GM12878 (cell line): ENCODE measurements at places on chromosomes 3 and 15. TPM values are rescaled to one million over a fixed set of nuclear protein-coding genes. Genes with fewer than 3 reads are reported as not detected.

Gene KLHL40
- total RNA-seq, result not detected in 2 replicates

Gene SLC2A2
- 0.10 and 0.19 TPM in 2 replicates for total RNA-seq

Gene ZPLD1
- not detected in 2 replicates for total RNA-seq

Gene RAB11A
- total RNA-seq, result 182 and 204 TPM in 2 replicates

Gene THAP10
- 1.5 and 1.9 TPM in 2 replicates for total RNA-seq

Gene SUCNR1
- total RNA-seq, result 0.08 TPM in 1 of 2 replicates, not detected in the other

DNA sequence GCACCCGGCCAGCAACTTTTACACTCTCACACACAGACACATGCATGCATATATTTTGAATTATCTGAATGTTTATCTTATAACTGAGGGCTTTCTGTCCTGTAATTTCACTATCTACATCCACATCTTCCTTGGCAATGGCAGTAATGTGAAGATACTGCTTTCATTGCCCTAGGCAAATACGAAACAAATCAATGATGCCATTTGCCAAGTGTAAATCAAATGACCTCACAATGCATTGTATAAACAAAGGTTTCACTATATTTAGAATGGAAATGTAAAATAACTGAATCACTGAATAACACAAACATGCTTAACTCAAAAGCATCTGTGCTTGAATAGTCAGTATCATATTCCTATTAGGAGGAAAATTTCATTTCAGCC, 455.6 kb downstream of the TBL1XR1 start:
- no peak for DNase-seq

- DNase-seq, result no peak
Observed at GRCh38 chr15:40392986-40393948, 10.7 kb downstream of the KNSTRN start.

- DNase-seq, result no peak
Observed at GRCh38 chr3:64563751-64564150, 124.0 kb downstream of the ADAMTS9 start.

DNA sequence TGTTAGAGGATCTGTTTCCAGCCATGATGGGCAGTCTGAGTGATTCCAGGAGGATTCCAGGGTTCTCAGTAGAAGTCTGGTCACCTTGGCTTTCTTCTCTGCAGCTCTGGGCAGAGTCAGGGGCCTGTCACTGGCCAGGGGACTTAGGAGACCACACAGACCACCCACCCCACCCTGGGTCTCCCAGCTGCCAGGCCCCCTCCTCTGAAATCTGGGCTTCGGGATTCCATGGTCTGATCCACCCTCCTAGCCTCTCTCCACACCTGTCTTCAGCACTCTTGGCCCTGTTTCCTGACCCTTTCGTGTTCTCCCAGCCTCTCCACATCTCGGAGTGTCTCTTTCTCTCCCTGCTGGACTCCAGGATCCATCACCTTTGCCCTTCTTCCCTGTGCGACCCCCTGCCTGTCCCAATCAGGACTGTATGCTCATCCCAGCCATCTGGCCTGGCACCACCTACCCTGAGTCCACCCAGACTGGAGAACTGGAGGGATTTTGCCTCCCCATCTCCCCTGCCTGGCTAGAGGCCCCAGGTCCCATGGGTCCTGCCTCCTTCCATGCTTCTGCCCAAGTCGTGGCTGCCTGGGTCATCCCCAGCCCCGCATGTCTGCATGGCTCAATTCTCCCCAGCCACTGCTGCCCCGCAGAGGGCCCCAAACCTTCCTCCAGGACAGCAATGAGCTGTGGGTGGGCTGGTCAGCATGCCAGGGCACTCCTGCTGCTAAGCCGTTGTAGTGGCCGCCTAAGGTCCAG, 34.3 kb downstream of the GOLGA6L10 start:
- DNase-seq, result no peak

- no peak for DNase-seq
Observed at GRCh38 chr3:104788807-104789206, 577.9 kb upstream of the ALCAM start.

DNA sequence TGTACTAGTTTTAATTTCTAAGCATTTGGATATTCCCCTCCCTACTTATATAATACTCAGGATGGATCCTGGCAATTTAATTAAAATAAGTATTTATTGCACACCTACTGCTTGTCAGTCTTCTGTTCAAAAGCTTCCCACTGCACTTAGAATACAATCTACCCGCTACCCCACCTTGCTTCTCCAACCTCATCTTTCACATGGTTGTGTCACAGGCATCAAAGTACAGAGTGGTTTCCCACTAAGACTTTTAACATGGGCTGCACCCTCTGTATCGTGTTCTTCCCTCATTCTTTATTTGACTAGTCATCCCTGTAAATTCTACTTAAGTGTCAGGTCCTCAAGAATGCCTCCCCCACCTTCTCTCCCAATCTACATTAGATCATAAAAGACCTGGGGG, 35.0 kb downstream of the RIOX2 start:
- no peak for DNase-seq

DNA sequence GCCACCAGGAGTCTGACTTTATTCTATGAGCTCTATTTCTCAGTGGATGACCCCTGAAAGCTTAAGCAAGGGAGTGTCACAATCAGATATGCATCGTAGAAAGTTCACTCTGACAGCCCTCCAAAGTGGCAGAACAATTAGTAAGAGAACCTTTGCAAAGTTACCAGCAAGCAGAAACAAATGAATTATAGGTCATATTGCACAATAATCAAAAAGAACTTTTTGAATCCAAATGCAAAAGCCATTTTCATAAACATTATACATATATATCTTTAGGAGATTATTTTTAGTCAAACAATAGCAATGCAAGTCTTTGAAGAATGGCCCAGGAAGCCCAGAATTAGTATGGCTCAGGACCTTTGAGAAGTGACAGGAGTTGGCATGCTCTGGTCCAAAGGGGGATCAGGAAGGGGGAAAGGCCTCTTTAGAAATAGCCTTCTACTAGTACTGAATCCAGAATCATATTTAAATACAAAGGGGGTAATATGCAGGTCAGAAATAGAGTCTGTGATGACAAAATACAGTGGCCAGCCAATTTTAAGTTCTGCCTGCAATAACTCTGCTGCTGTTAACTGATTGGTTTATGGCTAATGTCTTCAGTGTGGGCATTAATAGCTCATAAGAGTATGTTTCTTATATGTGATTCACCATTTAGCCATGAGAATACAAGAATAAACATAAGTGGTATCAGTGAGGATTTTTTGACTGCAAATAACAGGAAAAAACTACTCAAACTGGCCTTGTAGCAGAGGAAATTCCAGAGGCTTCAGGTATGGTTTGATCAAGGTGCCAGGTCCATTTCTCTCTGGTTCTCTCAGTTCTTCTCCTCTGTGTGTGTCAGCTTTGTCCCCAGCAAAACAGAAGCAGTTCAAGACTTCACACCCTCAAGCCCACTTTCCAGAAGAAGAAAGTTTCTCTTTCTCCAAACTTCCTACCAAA, 17.0 kb upstream of the ITGB5 start:
- no peak for DNase-seq

- no peak for DNase-seq
Observed at GRCh38 chr3:16255726-16256125, 9.0 kb downstream of the DPH3 start.

GRCh38 chr3:58520403-58521335, 16.3 kb downstream of the ACOX2 start:
- no peak for DNase-seq

DNA sequence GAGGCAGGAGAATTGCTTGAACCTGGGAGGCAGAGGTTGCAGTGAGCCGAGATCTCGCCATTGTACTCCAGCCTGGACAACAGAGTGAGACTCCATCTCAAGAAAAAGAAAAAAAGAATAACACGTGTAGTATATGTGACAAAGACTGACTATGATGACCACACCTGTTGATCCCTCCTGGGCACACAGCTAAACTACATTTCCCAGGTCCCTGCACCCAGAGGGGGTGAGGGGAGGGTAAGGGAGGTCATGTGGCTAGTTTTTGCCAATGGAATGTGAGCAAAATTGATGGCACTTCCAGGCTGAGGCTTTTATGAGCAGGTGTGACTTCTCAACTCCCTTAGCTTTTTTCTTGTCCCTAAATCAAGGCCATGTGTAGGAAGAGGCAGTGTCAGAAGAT, 58.2 kb downstream of the KLHL6 start:
- no peak for DNase-seq

DNA sequence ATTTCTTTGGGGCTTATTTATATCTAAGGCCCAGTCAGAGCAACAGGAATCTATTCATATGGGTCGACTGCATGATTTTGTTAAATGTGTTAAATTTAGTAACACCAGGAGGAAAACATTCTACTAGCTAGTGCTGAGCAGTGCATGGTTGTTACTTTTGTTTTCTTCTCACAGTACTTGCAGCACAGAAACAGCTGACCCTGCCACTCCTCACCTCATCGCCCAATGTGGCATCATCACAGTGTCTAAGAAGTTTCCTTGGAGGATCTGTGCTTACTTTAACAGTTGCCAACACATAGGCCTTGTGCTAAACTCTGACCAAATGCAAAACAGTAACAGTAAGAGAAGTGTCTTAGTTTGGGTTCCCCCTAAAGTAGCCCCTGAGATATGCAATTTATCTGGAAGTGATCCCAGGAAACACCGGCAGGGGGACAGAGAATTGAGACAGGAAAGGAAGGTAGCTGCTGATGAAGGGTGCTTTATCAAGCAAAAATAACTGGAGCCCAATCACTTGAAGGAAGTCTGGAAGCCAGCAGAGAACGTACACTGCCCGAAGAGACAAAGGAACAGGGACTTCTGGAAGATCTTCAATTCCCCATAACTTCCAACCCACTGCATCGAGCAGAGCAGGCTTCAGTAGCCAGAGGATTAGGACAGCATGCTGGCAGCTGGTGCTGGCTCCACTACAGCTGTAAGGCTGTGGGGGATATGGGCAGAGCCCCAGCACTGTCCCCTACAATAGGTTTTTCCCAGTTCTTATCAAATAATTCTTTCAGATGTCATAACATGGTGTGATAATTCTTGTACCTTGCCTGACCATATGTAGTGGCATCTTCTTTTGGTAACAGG, 36.0 kb upstream of the ULK4 start:
- no peak for DNase-seq

GRCh38 chr3:177287231-177287630, 89.9 kb upstream of the TBL1XR1 start:
- DNase-seq, result no peak

DNA sequence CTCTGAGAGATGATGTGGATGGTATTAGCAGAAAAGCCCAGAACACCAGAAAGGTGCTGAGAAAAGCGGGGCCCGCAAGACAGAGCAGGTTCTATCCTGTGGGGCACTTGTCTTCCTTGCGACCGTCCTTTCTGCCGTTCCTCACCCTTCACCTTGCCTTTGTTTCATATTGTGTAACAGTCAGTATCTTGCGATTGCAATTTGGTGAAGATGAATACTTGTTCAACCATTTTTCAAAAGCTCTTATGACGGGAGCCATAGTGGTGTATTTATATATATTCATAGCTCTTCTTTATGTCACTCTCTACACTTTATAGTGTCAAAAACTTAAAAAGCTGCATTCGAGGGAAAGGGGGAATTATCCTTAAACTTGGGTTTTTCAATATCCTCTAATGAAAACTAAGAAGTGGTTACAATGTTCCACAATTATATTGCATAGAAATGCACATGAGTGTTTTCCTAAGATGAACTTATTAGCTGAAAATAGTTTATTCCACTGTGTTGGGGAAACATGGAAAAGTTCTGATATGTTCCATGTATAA, 797 bp downstream of the MAP3K13 start:
- DNase-seq, result no peak

GRCh38 chr3:192174283-192174682, 553.1 kb downstream of the FGF12 start:
- DNase-seq, result no peak

GRCh38 chr15:101171954-101172353, 79.9 kb downstream of the CHSY1 start:
- DNase-seq, result no peak

DNA sequence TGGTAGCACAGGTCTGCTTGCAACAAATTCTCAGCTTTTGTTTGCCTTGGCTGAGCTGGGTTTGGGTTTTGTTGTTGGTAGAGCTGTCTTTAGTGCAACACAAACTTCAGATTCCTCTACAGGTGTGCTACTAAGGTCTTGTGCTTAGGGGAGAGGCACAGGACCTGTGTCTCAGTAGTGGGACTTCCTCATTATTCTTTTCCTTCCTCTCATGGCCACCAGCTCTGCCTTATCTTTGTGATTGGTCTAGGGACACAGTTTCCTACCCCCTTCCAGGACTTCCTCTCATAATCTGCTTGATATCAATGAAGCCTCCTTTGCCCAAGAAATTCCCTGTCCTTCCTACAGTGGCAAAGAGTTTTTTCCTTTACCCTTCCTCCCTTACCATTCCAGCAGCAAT, 24.9 kb upstream of the DNAAF4 start:
- DNase-seq, result no peak

DNA sequence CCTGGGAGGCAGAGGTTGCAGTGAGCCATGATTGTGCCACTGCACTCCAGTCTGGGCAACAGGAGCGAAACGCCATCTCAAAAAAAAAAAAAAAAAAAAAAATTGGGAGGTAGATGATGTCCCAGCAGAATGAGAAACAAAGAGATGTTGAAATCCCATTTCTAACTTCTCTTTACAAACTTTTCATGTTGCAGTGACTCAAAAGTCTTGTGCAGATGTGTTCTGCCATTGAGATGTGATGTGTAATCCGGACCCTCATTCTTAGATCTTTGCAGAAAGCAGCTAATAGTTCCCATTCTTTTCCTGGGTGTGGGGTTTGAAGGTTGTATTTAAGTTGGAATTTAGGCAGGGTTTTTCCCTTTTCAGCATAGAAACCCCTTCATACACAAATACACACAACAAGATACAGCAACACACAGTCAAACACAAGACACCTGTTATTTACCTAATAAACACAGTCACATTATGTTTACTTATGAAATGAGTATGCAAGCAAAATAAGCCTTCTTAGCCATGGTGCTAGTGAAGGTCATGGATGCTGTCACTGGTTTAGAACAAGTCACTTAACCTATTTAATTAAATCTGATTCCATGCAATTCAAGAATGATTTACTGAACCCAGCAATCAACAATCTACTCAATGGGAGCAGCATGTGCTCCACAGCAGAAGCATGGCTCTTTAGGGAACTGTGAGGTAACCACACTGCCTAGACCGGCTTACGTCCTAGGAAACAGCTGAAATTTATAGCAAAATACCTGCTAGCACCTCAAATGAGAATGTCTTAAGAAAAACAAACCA, 14.9 kb downstream of the SIAH2 start:
- no peak for DNase-seq

DNA sequence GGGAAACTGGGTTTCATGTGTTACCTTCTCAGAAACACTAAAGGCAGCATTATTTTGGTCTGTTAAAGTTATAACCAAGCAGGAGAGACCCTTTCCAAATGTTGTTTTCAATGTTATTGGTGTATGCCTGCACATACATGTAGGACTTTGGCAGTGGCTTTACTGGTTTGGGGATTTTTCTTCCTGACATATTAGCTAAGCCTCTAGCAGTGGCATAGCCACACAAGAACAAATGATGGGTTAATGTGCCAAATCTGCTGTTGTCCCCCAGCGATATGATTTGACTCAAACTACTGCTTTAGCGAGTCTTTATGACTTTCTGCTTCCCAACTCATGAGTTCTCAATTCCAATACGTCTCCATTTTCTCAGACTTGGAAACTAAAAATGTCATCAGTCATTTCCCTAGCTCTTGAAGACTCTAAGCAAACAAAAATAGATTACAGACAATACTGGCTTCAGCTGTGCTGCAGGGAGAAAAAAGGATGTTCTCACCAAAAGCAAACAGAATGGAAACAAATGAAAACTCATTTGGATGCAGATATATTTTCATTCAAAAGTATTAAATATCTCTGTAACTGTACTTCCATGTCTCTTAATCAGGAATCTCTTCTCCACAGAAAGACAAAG, 29.6 kb downstream of the TPM1 start:
- no peak for DNase-seq

GRCh38 chr3:89025185-89025584, 82.2 kb upstream of the EPHA3 start:
- no peak for DNase-seq
